ENCODE measurements at places on chromosomes 3 and 15. TPM values are rescaled to one million over a fixed set of nuclear protein-coding genes. Genes with fewer than 3 reads are reported as not detected.

Gene ARRDC4
- 6.3 TPM for total RNA-seq

Gene CPNE9
- total RNA-seq = not detected

Gene ZDHHC23
- 2.9 TPM for total RNA-seq

Gene TTC21A
- total RNA-seq = 0.96 TPM

Gene CLRN1
- not detected for total RNA-seq

Gene DNAJB8
- total RNA-seq = not detected

Gene MKRN3
- not detected for total RNA-seq

Gene CYP11A1
- total RNA-seq = not detected

Gene ARID3B
- total RNA-seq = 2.1 TPM

Gene STRIT1
- not detected for total RNA-seq

Gene CCDC174
- total RNA-seq = 7.1 TPM

Gene DUOXA1
- total RNA-seq = not detected

Gene PLCH1
- 5.6 TPM for total RNA-seq

Gene ACTR8
- 18.5 TPM for total RNA-seq

Gene AHSG
- not detected for total RNA-seq

Gene AP3B2
- 6.7 TPM for total RNA-seq

Gene ROPN1
- not detected for total RNA-seq

Gene TMEM266
- 0.47 TPM for total RNA-seq

Gene LMAN1L
- not detected for total RNA-seq

Gene GCHFR
- total RNA-seq = 105 TPM

Gene ACAN
- total RNA-seq = not detected

Gene NPAP1
- total RNA-seq = not detected

Gene MB21D2
- total RNA-seq = 9.2 TPM

Gene TIPARP
- total RNA-seq = 16.5 TPM

Gene GOLGA6A
- total RNA-seq = 1.0 TPM

Gene RARB
- total RNA-seq = 25.6 TPM

Gene ESYT3
- not detected for total RNA-seq

Gene DLL4
- 0.07 TPM for total RNA-seq

Gene KLHDC8B
- total RNA-seq = 26.2 TPM

Gene MAP1A
- 0.41 TPM for total RNA-seq

Gene CMTM8
- 1.1 TPM for total RNA-seq

Gene USP50
- not detected for total RNA-seq

Gene LRRC31
- total RNA-seq = 0.98 TPM

Gene ITIH3
- not detected for total RNA-seq

Gene C3orf70
- total RNA-seq = not detected

Gene SPINK8
- not detected for total RNA-seq

Gene LRRC34
- total RNA-seq = 12.0 TPM

Gene TEX55
- total RNA-seq = not detected

Gene DNAJA4
- not detected for total RNA-seq

Gene ZBTB47
- 2.6 TPM for total RNA-seq

Gene MST1R
- total RNA-seq = not detected

Gene TMCO5A
- total RNA-seq = not detected

Gene SPTBN5
- not detected for total RNA-seq

Gene OCA2
- 1.5 TPM for total RNA-seq

Gene SLC2A2
- total RNA-seq = not detected

Gene DUOXA2
- total RNA-seq = not detected

Gene C3orf85
- total RNA-seq = not detected

Gene NTRK3
- total RNA-seq = not detected

Gene C3orf20
- not detected for total RNA-seq

Gene CCDC39
- not detected for total RNA-seq

Gene SLC12A8
- total RNA-seq = 248 TPM

Gene PCOLCE2
- 70.4 TPM for total RNA-seq

Gene PAQR9
- 0.03 TPM for total RNA-seq

Gene SLC28A2
- total RNA-seq = not detected

Gene CNTN6
- total RNA-seq = 0.12 TPM

Gene GOLGA8S
- total RNA-seq = not detected

Gene ALDH1A3
- total RNA-seq = 141 TPM

Gene GATA2
- total RNA-seq = not detected

Gene GPX1
- 481 TPM for total RNA-seq
